ENCODE measurements at places on chromosomes 6 and 20. TPM values are rescaled to one million over a fixed set of nuclear protein-coding genes. Genes with fewer than 3 reads are reported as not detected.
A peak's percentile ranks its signal among the peaks of the same experiment; 100 is the strongest.

GRCh38 chr20:54477191-54477955, 2.0 kb downstream of the DOK5 start:
- DNase-seq: no peak

GRCh38 chr20:39849664-39850063, 839.4 kb downstream of the MAFB start:
- no peak for DNase-seq

GRCh38 chr6:152532556-152533422, 104.4 kb downstream of the SYNE1 start:
- no peak for DNase-seq

- DNase-seq: no peak
Observed at GRCh38 chr20:57951549-57951948, 241.7 kb upstream of the PMEPA1 start.

DNA sequence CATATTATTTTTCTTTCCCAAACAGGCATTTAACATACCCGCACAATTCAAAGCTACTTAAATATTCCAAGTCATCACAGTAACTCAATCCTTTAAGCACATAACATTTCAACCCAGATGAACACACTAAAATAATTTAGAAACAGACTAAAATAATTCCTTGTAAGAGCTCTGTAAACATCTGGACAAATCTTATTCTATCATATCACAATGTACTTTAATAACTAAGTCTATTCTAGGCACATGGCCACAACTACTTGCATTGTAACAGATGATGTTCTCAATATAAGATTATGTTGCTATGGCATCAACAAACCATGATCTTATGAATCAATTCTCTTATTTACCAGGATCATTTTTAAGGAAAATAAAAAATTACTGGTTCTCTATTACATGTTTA, 123.2 kb upstream of the THEMIS start:
- DNase-seq: no peak

DNA sequence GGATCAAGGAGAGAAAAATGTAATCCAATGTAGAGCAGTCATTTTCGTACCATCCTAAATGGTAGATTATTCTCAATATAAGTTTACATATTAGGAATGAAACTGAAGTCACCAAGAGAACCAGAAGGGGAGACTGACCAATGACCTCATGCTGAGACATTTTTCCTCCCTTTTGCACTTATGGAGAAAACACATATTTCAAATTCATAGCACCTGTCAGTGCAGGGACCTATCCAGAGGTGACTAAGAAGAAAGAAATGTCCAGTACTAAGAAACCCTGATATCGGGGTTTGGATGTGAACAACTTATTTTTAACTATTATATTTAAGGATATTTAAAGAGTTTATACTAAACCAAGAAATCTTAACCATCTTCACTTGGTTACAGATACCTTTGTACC, 16.6 kb upstream of the LYRM2 start:
- DNase-seq: no peak

DNA sequence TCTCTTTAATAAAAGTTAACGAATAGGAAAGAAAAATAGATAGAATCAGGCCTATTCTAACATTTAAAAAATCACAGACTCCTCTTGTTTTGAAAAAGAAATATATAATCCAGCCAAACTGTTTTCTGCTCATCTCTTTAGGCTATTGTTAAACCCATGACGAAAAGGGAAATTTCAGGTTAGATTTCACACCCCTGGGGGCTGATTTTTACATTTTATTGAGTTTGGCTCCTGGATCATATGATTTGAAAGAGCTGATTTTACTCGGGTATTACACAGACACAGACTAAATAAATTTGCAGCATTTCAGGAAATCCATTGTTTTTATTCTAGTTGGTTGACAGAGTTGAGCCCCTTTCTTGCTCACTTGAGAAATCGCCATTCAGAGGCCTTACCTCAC, 135.8 kb upstream of the HMGCLL1 start:
- no peak for DNase-seq

RFX6 gene
- total RNA-seq: not detected

GRCh38 chr20:24682496-24682985, 213.1 kb downstream of the SYNDIG1 start:
- DNase-seq: no peak

ENPP5 gene
- total RNA-seq: 7.8 TPM

GRCh38 chr20:50272030-50272723, 81.5 kb downstream of the CEBPB start:
- no peak for DNase-seq

DNA sequence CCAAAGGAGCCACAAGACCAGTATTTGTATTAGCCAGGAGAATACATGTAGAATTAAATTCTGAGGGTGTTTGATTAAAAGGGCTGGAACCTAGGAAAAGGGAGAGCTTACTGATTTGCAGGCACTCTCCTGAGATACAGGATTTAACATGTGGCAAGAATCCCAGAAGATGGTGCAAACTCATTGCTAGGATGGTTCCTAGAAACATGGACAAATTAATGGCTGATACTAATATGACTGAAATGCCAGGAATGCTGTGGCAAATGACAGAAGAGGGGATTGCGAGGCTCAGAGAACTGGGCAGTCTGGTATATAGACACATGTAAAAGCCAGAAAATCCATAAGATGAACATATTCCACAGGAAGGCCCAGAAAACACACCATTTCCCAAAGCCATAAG, 118.1 kb downstream of the RWDD2A start:
- no peak for DNase-seq

GRCh38 chr6:22025468-22026163, 271.2 kb downstream of the PRL start:
- DNase-seq: peak; percentile 59

HTR1E gene
- not detected for total RNA-seq

- DNase-seq: peak; percentile 39
Observed at GRCh38 chr20:11569163-11569562, 348.5 kb upstream of the BTBD3 start.

GRCh38 chr6:70834520-70834919, 122.3 kb downstream of the B3GAT2 start:
- DNase-seq: no peak

DNA sequence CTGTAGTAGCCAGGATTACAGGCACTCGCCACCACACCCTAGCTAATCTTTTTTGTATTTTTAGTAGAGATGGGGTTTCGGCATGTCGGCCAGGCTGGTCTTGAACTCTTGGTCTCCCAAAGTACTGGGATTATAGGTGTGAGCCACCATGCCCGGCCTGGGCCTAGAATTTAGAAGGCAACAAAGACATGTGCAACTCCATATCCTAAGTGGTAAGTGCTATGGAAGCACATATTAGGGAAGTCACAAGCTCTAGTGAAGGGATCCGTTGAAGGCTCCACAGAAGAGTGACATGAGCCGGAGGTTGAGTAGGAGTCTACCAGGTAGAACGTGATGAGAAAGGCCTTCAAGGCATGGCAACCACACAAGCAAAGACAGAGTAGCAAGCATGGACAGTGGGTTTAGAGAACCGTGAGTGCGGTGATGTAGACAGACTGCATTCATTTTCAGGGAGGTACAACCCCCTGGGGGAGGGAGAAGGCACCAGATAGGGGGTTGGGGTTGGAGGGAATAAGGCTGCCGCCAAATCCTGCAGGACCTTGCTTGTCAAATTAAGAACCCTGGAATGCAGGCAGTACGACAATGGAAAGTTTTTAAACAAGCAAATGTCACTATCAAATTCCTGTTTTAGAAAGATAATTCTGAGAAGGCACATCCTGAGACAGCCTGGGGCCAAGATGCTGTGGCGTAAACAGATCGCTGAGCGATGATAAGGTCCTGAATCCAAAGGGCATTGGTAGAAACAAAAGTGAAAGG, 50.2 kb downstream of the ARHGAP18 start:
- no peak for DNase-seq

DNA sequence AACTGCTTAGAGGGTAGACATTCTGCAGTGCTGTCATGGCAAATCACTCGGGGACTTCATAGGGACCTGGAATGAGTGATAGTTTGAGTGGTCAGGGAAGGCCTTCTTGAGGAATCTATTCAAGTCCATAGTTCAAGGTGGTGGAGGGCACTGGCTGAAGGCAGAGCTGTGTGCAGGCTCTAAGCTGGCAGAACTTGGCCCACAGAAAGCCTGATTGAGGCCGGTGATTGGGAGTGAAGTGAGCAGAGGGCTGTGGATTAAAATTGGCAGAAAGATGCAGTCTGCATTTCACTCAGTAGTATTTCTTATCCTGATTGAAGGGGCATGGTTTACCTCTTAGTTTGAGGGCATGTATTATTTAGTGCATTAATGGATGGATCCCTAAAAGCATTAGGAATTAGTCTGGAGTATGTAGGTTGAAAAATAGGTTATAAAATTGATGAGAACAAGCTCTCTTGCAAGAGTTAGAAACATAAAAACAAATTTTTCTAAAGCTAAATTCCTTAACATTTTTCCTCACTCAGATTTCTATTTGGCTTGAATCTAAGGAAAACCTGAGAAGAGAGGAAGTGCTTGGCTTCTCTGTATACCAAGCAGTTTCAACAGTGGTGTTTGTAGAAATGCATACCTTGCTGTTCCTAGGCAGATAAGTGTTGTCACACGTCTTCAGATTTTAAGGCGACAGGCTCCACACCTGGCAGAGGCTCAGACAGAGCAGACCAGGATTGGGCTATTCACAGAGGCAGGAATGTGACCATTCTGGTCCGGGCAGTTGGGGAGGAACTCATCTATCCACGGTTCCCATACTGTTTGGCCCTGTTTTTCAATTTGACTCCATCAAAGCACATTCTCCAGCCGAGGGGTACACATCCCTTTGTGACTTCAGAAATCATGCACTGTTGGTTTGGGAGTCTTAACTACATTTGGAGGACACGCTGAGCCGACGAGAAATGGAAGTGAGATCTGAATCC, 45.2 kb downstream of the UTRN start:
- peak; percentile 81 for DNase-seq

GRCh38 chr20:64115171-64115911, 8.0 kb upstream of the NPBWR2 start:
- DNase-seq: no peak

GRCh38 chr6:44100088-44100550, 27.1 kb downstream of the MRPL14 start:
- no peak for DNase-seq

DNA sequence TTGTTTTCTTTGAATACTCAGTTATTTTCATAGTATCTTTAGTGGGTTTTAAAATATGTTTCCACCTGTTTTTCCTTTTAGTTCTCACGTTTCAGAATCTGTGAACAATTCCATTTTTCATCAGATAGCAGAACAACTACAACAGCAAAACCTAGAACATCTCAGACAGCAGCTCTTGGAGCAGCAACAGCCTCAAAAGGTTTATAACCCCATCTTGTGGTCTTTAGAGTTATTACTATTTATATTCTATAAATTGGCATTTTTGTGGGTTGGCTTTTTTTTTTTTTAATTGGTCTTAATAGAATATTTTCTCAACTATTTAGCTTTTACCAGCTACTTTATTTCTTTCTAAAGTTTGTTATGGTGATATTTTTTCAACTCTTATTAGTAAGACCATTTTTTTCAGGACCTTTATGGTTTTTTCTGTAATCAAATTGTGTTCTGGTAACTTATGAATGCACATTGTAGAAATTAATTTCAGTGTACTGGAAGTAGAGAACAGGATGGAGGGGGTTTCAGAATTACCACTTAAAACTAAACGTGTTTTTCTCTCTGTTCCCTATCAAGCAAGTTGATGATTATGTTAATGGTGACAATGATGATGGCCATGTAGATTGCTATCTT, 72.2 kb downstream of the SCAF8 start:
- no peak for DNase-seq

GRCh38 chr20:37527638-37528445, at the start of gene BLCAP:
Gene BLCAP (minus strand): TSS chr20:37527876. CDS start chr20:37519174, 8,702 bp downstream.
- DNase-seq: peak; percentile 93

DNA sequence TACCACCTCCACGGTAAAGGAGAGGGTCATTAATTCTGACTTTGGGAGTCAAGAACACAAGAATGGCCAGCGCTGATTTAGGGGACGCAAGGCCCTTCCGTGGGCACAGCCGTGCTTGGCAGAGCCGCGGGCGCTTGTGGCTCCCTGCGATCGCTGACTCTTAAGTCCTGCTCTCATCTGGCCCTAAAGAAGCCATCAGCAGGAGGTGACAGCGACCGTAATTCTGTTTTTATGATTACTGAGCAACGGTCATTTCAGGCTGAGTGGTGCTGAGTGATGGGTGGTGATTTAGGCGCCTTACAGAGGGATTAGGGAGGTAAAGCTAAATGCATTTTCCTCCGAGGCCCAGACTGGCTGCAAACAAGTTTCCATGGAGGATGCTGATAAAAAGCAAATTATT, 364.6 kb upstream of the SULF2 start:
- DNase-seq: no peak

DNA sequence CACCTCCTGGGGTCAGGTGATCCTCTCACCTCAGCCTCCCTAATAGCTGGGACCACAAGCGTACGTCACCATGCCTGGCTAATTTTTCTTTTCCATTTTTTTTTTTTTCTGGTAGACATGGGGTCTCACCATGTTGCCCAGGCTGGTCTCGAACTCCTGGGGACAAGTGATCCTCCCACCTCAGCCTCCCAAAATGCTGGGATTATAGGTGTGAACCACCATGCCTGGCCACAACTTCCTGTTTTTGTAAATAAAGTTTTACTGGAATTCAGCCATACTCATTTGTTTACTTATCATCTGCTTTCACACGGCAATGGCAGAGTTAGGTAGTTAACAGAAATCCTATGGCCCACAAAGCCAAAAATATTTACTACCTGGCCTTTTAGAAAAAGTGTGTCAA, 7.8 kb upstream of the RUNX2 start:
- DNase-seq: no peak

DNA sequence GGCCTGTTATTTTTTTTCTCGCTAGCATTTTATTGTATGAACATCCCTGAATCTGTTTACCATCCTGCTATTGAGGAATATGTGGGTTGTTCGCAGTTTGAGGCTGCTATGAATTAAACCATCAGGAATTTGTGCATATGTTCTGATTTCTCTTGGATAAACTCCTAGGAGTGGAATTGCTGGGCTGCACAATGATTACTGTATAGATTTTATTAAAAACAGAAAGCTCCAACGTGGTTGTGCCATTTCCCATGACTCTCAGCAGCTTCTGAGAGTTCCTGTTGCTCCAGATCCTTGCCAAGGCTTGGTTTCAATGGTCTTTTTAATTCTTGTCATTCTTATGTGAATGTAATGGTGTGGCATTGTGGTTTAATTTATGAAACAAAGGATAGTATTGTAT, 75.1 kb downstream of the EDN3 start:
- DNase-seq: no peak

DNA sequence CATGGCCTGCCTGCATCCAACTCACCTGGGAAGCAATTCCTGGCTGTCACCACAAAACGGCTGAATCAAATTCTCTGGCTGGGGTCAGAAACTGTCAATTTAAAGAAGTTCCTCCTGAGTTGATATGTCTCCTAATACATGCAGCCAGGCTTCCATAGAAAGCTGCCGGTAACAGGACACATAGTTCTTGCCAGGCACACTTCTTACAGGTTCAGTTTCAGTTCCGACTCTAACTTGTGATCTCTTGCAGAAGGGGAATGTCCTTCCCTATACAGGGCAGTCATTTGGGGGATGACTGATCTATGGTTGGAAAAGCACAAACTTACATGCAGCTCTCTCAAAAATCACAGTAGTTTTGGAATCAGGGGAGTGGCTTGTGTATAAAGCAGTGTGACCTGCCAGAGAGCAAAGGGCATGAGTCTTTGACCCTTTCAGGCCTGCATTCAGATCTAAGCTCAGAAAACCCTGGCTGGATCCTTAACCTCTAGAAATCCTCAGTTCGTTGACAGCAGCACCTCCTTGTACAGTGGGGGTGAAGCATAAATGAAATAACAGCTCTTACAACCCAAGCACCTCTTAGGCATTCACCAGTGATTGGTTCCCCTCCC, 195.6 kb downstream of the SCP2D1 start:
- no peak for DNase-seq

- DNase-seq: no peak
Observed at GRCh38 chr6:30130887-30131862, 4.8 kb upstream of the TRIM40 start.

TBX18 gene
- total RNA-seq: not detected

- no peak for DNase-seq
Observed at GRCh38 chr6:56725254-56725653, 82.6 kb upstream of the DST start.
